ENCODE measurements at places on chromosomes 4 and X.

DNA sequence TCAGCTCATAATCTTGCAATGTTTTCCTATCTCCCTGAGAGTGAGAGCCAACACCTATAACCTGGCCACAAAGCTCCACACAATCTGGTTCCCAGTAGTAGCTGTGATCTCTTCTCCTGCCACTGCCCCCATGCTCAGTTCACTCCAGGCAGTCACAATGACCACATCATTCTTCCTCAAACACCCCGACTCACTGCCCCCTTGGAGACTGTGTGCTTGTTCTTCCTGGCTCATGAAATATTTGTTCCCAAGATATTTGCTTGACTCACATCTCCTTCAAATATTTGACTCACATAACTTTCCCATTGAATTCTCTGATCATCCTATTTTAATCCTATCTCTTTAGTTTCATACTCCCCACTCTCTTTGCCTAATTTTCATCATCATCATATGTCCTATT is 173.7 kb downstream of the AREG start:
- DNase-seq = no peak

DNA sequence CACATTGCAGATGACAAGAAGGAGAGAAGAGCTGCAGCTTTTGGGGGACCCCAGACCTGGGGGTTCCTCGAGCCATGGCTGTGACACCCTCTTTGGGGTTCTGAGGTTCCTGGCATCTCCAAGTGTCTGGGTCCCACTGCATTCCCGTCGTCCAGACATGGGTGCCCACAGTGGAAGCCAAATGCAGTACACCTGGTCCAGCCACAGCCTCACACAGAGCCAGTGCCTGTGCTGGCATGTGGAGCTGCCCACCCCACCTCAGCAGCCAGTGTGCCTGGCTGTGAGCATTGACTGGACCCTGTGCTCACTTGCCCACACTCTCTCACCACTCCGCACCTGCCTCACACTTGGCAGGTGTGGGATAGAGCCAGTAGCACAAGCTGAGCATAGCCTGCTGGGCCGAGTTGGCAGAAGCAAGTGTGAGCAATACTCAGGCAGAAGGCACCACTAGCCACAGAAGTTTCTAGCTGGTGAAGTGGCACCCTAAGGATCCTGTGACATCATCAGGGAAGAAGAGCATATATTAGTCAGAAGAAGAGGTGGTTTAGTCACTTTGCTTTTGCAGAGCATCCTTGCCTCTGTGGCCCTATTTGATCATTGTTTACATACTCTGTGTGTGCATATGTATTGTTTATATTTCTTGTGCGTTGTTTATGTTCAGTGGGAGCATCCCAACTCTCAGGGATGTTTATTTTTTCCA is 65.0 kb upstream of the MAGEB2 start:
- no peak for DNase-seq

- no peak for DNase-seq
These were observed 78.1 kb upstream of the PAGE3 start for GRCh38 chrX:55342533-55343501.

DNA sequence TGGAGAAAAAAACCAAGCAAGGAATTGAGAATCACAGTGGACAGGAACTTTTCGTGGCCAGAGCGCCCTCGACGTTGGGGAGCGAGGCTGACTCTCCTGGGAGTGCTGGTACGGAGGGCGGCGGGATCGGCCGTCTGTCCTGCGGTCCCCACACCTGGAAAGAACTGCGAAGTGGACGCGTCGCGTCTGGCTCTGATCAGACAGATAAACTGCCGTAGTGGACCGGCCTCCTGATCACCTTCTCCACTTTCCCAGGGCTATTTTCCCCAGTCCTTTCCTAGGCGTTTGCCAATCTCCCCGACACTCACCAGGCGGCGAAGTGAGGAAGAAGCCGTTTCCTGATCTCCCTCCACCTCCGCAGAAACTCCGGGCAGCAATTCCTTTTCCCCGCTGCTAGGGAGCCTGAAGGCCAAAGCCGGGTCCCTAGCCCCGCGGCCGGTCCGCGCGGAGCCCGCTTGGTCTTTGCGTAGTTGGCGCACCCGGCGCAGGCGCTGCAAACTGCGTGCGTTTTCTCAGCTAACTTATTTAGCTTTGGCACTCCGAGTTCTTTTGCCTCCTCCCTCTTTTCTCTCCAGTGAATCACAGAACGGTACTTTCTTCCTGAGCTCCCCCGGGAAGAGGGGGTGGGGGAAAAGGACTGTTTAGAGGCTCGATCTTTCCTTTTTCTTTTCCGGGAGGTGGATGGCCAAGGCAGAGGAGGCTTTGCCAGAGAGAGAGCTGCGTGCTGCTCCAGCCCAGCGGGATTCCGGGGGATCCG is at the start of gene ARSJ:
Gene ARSJ (minus strand): TSS at position 500 of the 757 bp plus-strand sequence. CDS start 813 bp downstream, outside the sequence.
- peak; percentile 85 for DNase-seq

DNA sequence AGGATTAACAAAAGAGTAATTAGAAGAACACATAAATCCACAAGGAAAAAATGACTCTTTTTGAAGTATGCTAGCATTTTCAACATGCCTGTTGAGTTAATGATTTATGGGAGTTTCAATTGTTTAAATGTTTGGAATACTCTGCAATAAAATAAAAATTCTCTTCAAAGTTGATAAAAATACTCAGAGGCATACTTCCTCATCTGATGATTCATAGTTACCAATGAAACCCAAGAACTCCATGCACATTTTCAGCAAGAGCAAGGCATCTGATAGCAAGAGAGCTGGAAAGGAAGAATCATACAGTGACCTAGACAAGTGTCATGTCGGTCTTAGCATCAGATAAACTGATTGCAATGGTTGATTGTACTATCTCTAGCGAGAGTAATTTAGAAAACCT is 443.7 kb upstream of the ATOH1 start:
- no peak for DNase-seq

- DNase-seq = no peak
These were observed 986.3 kb downstream of the STIM2 start for GRCh38 chr4:27846951-27847350.

DNA sequence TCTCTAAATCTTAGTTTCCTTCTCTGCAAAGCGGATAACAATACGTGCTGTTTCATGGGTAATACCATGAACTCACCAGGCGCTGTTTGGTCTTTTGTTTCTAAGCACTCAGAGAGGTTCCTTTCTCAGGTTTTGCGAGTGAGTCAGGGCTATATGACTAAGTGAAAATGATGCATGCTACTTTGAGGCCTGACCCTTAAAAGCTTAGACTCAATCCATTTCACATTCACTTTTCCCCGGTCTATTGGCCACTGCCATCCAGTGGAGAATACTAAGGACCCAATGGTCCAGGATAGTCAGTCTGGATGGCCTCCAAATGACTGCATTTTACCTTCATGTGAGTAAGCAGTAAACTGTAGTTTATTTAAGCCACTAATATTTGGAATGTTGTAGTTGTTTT is 400.8 kb upstream of the SLIT2 start:
- no peak for DNase-seq

GRCh38 chrX:53768451-53768850 is 81.9 kb upstream of the HUWE1 start:
- DNase-seq = no peak

DNA sequence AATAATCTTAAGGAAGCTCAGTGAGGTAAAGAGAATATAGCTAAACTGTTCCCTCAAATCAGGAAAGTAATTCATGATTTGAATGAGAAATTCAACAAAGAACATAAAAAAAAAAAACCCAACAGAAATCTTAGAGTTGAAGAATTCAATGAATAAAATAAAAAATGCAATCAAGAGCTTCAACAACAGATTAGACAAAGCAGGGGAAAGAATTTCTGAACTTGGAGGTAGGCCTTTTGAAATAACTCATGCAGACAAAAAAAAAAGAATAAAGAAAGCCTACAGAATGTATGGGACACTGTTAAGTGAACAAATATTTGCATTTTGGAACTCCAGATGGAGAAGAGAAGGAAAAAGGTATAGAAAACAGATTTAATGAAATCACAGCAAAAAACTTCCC is 77.9 kb downstream of the CBR4 start:
- no peak for DNase-seq

GRCh38 chrX:150258176-150258425 is 105.0 kb upstream of the MAMLD1 start:
- DNase-seq = peak; percentile 43

DNA sequence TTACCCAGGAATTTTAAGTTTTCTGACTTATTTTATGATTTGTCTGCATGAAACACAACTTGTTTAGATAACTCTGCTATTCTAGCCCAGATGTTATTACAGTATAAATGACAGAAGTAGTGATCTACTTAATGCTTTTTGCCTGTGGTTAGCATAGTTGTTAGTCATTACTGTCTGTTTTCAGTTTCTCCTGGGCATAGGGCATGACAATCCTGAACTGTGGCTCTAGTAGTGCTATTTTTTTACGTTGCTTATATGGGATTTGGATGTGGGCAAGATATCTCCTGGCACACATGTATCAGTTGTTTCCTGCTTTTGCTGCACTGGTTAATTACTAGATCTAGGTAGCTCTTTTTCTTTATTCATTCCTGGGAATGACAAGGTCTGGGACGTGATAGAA is 1005.8 kb downstream of the PCDH18 start:
- no peak for DNase-seq

DNA sequence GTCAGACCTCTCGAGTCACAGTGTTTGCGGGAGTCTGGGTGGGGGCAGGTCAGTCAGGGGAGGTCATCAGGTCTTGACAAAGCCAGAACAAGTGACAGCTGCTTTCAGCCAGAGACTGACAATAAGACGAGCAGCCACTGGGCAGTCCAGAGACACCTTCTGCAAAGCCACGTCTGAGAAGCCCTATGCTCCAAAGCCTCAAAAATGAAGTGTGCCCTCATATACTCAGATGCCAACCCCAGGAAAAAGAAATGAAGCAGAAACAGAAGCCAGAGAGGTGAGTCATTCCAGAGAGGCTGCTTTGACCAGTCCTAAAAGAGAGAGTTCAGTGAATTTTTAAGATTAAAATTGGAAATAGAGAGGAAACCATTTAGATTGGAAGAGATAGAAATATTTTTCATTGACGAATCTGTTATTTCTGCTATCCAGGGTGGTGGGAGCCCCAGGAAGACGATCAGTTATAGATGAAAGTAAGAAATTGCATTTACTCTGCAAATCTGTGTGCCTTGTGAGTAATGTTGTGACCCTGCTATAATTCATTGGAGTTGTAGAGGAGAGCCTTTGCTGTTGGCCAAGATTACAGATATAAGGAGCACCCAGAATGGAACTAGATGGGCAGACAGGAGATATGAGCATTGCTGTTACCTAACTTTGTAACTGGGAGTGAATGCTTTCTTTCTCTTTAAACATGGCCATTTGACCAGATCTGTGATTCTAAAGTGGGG is 77.9 kb downstream of the LRRC66 start:
- DNase-seq = no peak

- no peak for DNase-seq
These were observed 39.2 kb downstream of the SGMS2 start for GRCh38 chr4:107863850-107864371.

DNA sequence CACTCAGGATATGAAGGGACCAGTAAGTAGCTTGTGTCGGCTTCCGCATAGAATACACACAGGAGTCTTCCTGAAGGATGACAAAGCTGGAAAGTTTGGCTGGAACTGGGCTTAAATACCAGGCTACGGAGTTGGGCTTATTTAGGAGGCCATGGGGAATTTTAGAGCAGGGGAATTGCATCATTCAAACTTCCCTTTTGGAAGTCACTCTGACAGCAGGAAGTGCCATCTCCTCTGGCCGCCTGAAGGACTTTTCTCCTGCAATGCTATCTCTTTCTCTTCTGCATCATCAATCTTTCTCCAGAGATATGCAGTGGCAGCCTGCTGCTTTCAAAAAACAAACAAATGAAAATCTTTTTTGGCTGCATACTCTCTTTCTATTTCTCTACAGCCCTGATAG is 48.4 kb upstream of the PAK3 start:
- no peak for DNase-seq

DNA sequence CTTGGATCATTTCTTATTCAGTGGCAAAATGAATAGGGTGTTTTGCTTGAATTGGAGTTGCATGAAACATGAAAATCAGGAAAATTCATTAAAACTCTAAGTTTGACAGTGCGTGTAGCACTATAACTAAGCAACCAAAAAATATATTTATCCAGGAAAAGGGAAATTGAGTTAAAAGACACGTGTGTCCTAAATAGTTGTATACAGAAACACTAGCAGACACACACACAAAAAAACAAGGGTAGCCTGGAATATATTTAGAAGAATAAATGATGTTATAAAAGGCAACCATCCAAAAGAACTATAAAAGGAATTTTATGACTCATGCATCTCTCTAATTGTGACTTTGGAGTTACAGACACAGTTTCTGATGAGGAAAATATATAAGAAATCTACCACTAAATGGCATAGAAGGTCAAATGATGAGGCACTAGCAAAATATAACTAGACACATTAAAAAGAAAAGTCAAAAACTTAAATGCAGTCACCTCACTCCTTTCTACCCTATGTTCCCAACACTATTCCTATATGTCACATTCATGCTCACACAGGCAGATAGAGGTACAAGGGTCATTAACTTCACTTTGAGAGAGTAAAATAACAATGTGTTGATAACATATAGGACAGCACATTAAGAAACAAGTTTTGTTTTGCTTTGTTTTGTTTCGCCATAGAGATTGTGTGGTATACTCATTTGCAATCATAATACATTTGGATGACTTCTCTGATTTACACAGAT is 793.6 kb upstream of the INTU start:
- DNase-seq = no peak

DNA sequence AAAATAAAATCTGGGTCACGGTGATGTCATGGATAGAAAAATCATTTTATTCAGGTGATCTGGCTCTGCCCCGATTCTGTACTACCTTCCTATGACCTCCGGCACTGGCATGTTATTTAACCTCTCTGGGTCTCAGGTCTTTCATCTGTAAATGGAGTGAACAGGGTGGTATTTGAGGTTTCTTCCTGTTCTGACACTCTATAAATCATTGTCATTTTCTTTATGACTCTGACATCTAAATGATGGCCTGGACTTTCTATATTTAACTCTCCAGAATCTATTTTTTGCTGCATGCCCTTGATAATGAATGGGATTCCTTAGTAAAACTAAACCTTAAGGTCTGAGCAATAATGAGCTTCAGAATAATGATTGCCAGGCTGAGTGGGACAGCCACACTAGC is 422.0 kb upstream of the CNKSR2 start:
- no peak for DNase-seq

GRCh38 chr4:167421201-167421600 is 186.9 kb upstream of the SPOCK3 start:
- DNase-seq = no peak

DNA sequence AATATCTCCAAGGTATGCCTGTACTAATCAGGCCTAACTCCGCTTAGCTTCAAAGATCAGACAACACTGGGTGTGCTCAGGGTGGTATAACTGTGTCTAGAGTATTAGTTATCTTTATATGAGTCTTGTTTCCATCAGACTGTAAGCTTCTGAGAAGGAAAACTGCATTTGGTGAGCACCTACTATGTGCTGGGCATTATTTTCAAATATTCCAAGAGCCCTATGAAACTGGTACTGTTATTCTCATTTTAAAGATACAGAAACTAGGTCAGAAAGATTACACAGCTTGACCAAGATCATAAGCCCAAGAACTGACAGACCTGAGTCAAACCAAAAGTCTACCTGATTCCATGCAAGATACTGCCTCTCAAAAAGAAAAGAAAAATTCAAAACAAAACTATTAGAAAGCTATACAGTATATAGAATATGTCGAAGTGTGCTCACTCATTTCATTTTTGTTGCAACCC is 44.4 kb downstream of the LRBA start:
- DNase-seq = no peak

All from coronary artery (tissue), 2 donors.